Activated gamma-delta T cell treated with Interleukin-2 at 50 U/mL for 16 hours (primary cell): ENCODE measurements at places on chromosomes 16 and 17.

GRCh38 chr17:44557651-44558285, 484 bp downstream of the FZD2 start:
- DNase-seq, result peak; percentile 14

GRCh38 chr16:89230255-89230654, 12.8 kb downstream of the ZNF778 start:
- no peak for DNase-seq

GRCh38 chr17:80887639-80888175, 103.9 kb upstream of the CHMP6 start:
- DNase-seq, result no peak

- no peak for DNase-seq
Observed at GRCh38 chr17:379531-380465, 27.2 kb upstream of the RPH3AL start.

GRCh38 chr17:56675876-56676660, 82.6 kb downstream of the NOG start:
- DNase-seq, result no peak

GRCh38 chr17:43384476-43384862, 14.3 kb upstream of the ARL4D start:
- DNase-seq, result no peak

- no peak for DNase-seq
Observed at GRCh38 chr16:28558456-28558855, 4.7 kb downstream of the SGF29 start.

- DNase-seq, result no peak
Observed at GRCh38 chr16:22670551-22671041, 143.4 kb upstream of the HS3ST2 start.

- peak; percentile 23 for DNase-seq
Observed at GRCh38 chr17:35214631-35215273, 20.6 kb upstream of the SLC35G3 start.

GRCh38 chr16:85141491-85142128, 29.3 kb upstream of the CIBAR2 start:
- DNase-seq, result no peak

DNA sequence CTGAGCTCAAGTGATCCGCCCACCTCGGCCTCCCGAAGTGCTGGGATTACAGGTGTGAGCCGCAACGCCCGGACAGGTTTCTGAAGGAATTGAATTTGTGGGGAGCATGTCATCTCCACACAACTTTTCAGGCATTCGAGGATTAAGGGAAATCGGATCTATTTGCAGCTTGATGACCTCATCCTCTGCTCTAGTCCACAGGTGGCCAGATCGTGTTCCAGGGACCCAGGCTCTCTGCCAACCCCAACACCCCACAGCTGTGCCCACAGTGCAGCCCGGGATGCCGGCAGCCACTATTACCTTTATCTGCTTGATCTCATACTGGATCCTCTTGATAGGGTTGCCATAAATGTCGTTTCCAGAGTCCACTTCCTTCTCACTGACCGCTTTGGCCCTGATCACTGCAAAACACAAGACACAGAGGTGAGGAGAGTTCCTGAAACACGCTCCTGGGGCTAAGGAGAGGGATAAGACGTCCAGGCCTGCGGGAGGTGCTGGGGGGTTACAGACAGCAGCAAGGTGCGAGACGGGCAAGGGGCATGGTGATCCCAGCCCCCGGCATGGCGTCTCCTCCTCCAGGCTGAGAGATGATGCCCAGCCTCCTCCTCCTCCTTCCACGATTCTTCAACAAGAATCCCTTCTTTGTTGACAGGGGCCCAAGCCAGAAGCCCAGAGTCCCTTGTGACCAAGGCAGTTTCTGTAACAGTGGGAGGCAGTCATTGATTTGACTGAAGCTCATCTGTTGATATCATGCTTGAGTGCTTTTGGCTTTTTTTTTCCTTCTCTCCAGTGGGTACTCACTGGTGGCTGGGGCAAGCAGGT, 29.3 kb downstream of the CEP295NL start:
- DNase-seq, result no peak

- DNase-seq, result no peak
Observed at GRCh38 chr17:40283662-40284061, 4.0 kb upstream of the CDC6 start.

GRCh38 chr16:51540259-51540658, 389.2 kb upstream of the SALL1 start:
- no peak for DNase-seq

DNA sequence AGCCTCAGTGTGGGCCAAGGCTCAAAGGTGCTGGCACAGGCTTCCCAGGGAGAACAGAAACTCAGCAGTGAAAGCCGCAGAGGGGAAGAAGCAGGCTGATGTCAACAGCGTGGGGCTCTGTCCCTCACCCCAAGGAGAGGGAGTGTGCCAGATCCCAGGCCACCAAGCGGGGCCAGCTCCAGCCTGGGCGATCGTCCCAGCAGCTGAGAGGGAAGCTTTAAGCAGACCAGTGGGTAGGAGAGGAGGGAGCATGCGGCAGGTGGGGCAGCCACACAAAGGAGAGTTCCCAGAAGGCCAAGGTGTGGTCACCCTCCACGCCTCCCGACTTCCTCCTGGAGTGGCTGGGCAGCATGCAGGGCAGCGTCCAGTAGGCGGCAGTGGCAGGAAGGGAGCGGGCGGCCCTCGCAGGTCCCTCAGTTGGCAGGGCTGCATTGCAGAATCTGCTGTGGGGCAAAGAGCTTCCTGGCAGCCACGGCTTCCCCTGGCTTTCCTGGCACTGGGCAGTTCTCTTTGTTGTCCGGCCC, 6.0 kb downstream of the SYNGR2 start:
- no peak for DNase-seq

- DNase-seq, result no peak
Observed at GRCh38 chr16:53775106-53775820, 71.3 kb downstream of the FTO start.

GRCh38 chr17:64978138-64978537, 58.9 kb upstream of the LRRC37A3 start:
- no peak for DNase-seq

GRCh38 chr17:7878234-7878633, 10.4 kb upstream of the CHD3 start:
- no peak for DNase-seq

DNA sequence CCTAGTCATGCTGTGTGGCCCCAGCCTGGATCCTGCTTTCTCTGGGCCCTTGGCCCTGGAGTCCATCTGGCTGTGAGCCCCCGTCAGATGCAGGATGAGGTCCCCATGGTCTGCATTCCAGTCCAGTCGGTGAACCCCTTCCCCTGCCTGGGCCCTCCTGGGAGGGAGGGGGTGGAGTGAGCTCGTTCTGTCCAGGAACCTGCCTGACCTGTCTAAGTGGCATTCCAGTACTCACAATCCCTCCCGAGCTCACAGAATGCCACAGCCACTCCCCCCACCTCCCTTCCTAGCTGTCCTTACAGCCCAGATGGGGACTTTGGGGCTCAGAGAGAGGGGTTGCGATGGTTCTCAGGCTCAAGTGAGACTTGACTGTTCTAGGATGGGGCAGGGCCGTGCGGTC, 15.5 kb downstream of the SPNS2 start:
- DNase-seq, result no peak

GRCh38 chr16:27385398-27385797, 16.6 kb upstream of the IL21R start:
- DNase-seq, result no peak

- no peak for DNase-seq
Observed at GRCh38 chr16:2811703-2812471, 5.2 kb upstream of the PRSS21 start.

GRCh38 chr17:1607971-1608320, 20.7 kb downstream of the SLC43A2 start:
- DNase-seq, result no peak

- no peak for DNase-seq
Observed at GRCh38 chr17:29610395-29610794, 12.3 kb downstream of the CORO6 start.

- no peak for DNase-seq
Observed at GRCh38 chr16:56163938-56164337, 27.4 kb upstream of the GNAO1 start.

GRCh38 chr16:65176603-65177002, 54.7 kb upstream of the CDH11 start:
- no peak for DNase-seq

- no peak for DNase-seq
Observed at GRCh38 chr16:25007284-25007984, 7.7 kb downstream of the ARHGAP17 start.

DNA sequence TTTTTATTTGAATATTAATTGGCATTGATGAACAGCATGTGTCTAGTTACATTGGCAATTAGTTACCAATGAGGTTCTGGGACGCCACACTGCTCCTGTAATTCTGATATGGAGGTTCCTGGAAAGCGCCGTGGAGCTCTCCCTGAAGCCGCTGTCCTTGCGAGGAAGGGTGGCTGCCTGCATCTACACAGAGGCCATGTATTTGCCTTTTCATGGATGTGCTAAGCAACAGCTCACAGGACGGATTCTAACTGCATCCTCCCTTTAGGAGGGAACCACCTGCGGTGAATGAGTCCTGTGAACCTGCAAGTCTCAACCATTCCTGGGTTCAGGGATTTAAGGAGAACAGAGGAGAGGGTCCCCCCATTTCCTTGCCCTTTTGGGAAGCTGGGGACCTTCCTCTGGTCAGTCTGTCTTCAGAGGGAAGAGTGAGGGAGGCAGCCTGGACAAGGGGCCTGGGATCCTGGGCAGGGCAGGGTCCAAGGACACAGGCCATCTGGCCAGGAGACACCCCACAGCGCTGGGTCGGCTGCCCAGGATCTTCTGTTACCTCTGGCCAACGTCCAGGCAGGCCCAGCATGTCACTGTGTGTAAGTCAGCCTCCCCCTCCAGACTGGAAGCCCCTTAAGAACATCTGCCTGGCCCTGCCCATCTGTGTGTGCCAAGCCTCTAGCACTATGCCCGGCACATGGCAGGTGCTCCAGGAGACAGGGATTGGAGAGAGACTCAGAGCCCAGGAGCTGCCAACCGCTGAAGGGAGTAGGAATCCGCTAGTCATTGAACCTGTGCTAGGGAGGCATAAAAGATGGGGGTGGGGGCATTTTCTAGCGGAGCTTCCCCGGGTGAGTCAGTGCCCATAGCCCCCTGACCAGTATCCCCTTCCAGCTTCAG, 314.1 kb upstream of the TNRC6C start:
- DNase-seq, result no peak

- no peak for DNase-seq
Observed at GRCh38 chr16:54987081-54987480, 56.4 kb downstream of the IRX5 start.

- DNase-seq, result no peak
Observed at GRCh38 chr17:47618410-47618809, 31.3 kb upstream of the KPNB1 start.

- no peak for DNase-seq
Observed at GRCh38 chr16:19660432-19660831, 57.6 kb downstream of the KNOP1 start.

DNA sequence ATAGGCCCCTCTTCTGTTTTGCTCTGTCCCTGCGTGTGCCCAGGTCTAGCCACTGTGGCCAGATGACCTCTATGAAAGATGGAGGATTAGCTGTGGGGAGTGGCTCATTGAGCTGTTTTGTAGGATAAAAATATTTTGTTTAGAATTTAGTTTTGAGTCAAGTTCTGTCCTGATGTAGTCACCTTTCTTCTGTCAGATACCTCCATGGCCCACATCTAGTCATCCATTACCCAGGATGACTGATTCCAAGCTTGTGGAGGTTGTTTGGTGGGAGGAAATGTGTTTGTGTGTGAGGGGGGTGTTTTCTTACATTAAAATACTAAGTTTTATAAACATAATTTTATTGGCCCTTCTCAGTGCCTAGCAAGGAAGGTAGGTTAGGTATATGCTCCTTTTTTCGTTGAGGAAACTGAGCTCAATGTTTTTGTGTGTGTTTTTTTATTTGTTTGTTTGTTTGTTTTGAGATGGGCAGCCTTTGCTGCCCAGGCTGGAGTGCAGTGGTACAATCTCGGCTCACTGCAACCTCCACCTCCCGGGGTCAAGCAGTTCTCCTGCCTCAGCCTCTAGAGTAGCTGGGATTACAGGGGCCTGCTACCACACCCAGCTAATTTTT, 16.3 kb downstream of the SNX11 start:
- DNase-seq, result no peak

- DNase-seq, result no peak
Observed at GRCh38 chr17:77274096-77274845, 133.5 kb downstream of the SEC14L1 start.

- no peak for DNase-seq
Observed at GRCh38 chr16:70611224-70611598, 35.1 kb upstream of the IL34 start.

- no peak for DNase-seq
Observed at GRCh38 chr16:88784074-88784855, 755 bp downstream of the PIEZO1 start.

GRCh38 chr17:45146890-45147580, 1.2 kb upstream of the HEXIM1 start:
- DNase-seq, result peak; percentile 61

GRCh38 chr16:4206680-4207079, 35.2 kb downstream of the SRL start:
- no peak for DNase-seq

- DNase-seq, result no peak
Observed at GRCh38 chr16:17283016-17283415, 187.7 kb downstream of the XYLT1 start.

DNA sequence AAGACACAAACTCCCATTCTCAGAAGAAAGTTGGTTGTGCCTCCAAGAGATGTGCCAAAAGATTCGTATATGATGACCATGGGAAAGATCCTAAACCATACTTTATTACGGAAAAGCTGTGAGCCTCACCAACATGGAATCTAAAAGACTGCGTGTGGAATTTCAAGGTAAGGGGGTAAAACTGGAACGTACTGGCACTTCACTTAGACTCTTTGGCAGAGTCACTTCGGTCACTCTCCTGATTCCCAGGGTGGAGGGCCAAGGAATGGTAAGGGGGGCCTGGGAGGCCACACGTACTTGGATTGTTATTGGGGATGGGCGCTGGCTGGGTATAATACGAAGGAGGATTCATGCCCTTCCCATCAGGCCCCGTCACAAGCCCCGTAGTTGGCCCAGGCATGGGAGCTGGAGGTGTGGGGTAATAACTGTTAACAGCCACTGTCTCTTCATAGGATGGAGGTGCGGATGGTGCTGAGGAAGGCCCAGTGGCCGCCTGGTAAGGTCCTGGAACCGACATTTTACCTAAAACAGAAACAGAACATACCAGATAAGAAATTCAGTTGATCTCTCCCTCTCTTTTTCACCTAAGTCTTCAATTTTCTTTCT, 30.4 kb downstream of the LITAF start:
- no peak for DNase-seq

DNA sequence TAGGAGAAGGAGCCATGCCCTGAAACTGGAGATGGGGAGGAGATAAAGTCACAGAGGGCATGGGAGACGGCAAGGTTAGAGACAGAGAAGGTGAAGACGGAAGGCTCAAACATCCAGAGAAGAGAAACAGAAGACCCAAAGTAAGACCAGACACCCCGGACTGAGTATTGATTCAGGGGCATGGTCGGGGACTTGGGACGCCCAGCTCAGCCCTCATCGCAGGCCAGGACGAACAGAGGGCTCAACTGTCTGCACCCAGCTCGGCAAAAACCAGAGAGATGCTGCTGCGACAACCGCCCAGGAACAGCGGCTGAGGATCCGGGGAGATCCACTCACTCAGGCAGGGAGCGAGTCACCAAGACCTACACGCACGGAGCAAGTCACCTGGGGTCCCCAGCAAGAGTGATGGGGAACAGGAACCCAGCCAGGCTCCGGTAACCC, 999 bp downstream of the XYLT1 start:
- DNase-seq, result peak; percentile 23

- DNase-seq, result peak; percentile 19
Observed at GRCh38 chr16:70250748-70251628, 752 bp downstream of the EXOSC6 start.
